Right lung (tissue), 10 donors: ENCODE measurements at places on chromosomes 12 and 14.

- DNase-seq, result no peak
These were observed 57.3 kb downstream of the NTN4 start for GRCh38 chr12:95733141-95733825.

DNA sequence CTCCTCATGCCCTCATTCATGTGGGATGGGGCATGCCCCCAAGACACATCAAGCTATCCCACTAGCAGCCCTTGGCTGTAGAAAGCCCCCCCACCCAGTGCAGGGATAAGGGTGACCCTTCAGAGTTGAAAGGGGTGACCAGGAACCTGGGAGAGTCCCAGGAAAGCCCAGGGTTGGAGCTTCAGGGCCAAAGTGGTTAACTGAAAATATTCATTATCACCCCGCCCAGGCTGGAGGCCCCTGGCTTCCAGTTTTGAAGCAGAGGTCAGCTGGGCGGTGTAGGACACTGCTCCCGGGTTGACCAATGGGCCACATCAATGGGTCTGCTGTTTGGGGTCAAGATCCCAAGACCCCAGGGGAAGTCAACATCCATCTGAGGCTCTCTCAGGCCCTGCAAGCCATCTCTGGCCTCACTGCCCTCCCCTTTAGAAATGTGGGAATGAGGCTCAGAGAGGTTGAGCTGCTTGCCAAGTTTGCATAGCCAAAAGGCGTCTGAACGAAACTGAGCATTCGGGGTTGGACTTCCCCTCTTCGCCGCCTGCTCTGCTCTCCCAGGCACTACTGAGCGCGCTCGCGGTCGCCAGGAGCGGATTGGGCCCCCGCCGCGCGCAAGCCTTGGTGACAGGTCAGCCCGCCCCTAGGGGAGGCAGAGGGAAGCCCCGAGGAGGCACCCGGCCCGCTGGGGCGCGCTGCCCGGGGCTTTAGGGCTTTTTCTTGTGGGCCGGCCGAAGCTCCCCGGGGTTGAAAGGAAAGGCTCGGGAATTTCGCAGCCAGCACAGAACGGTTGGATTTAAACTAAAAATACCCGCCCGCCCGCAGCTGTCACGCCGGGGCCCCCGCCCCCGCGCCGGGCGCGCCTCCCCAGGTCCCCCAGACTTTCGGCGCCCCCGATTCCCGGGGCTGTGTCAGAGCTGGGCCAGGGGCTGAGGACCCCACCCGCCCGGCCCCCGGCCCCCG, 576 bp downstream of the SYNE3 start:
- no peak for DNase-seq

DNA sequence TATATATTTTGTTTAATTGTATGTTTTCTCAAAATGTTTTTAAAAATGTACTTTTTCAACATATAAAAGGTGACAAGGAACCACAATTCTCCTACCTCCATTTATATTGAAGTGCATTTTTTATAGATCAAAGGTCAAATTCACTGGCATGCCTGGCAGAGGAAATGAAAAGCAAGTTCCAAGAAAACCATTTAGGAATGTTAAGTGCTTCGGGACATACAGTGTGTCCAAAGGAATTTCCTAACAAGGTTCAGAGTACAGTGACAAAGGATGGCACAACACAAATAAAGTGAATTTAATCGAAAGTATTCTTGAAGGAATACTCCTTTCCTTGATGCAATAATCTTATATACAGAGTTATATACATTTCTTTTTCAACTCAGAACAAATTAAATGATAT, 242.3 kb downstream of the CCER1 start:
- no peak for DNase-seq

- no peak for DNase-seq
These were observed 365.5 kb downstream of the ETNK1 start for GRCh38 chr12:22990501-22990900.

DNA sequence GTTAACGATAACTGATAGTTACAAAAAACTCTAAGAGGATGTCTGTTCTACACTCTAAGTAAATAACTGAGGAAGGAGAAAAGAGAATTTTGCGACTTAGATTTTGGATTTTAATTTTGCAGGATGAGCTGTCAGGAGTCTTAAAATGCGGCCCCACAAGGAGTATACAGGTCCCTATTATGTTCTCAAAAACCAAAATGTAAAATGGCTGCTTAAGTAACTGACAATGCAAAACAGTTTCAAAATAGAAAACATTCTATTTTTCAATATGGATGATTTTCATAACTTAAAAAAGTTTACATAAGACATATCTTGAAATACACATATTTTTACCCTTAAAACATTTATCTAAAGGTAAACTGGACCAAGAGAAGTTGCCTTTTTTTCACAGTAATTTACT, 2.6 kb downstream of the CD69 start:
- no peak for DNase-seq

- DNase-seq, result no peak
These were observed 59.6 kb downstream of the NELL2 start for GRCh38 chr12:44816446-44817017.

- DNase-seq, result no peak
These were observed 5.7 kb upstream of the KRT75 start for GRCh38 chr12:52439845-52440244.

GRCh38 chr12:63068857-63069442, 82.1 kb downstream of the AVPR1A start:
- peak; percentile 42 for DNase-seq

GRCh38 chr12:132103542-132104308, 40.4 kb downstream of the DDX51 start:
- DNase-seq, result no peak

GRCh38 chr14:56216626-56217379, 98.6 kb downstream of the PELI2 start:
- DNase-seq, result peak; percentile 44

DNA sequence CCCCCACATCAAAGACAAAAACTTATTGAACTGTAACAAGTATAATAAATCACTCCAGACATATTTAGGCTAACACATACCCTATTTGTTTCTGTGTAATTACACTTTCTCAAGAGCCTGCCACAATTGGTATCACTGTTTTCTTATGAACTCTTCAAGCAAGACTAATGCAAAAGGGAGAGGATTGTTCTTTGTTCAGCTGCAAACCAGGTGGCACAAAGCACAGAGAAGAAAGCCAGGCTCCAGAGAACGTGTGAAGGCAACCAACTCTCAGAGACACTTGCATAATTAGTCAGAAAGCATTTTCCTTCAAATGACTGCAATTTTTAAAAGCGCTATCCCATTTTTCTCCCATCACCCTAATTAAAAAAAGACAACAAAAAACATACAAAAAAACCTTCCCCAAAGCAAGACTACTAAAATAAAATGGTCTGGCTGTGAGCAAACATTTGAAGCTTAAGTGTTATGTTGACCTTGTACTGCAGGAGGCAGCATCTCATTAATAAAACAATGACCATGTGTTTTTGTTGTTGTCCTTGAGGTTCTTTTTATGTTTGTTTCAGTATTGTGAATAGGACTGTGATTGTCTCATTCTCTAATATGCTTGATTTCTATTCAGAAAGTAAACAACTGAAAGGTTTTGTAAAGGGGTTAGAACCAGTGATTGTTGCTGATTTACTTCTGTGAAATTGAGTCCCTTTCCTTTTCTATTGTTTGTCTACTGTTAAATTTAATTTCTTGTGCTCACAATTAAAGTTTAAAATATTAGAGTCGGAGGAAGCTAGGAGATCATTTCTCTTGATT, 452.7 kb upstream of the PDE3A start:
- no peak for DNase-seq

- DNase-seq, result no peak
These were observed 10.8 kb downstream of the ITGA7 start for GRCh38 chr12:55696796-55697462.

DNA sequence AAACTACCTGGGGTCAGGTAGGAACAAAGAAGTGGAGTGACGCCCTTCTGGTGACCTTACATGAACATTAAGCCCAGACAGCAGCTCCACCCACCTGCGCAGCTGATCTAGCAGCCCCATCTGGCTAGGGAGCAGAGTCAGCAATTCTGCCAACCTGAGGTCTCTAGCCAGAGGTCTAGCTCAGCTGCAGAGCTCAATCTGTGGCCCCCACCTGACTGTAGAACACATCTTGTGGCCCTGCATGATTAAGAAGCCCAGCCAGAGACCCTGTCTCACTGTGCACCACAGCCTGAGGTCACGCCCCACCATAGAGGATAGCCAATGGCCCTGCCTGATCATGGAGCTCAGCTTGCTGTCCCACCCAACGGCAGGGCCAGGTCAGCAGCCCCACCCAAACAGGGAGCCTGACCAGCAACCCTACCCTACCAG, 50.6 kb upstream of the HIGD1C start:
- no peak for DNase-seq

DNA sequence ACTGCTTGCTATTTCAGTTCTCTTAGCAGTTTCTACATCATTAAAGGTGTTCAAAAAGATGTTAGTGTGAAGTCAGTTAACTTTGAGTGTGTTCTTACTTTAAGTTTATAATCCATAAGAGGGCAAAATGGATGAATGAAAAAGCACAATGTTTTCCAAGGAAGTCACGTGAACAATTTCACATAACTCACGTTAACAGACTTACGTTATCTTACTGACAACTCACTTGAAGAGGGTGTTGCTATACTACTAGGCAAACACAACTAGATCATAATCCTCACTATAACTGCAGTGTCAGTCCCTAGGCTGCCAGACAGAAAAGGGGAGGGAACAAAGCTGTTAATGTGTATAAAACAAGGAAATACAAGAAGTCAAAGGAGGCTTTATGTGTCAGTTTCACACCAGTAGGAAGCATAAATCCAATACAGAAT, 6.4 kb downstream of the SLC2A13 start:
- DNase-seq, result no peak

DNA sequence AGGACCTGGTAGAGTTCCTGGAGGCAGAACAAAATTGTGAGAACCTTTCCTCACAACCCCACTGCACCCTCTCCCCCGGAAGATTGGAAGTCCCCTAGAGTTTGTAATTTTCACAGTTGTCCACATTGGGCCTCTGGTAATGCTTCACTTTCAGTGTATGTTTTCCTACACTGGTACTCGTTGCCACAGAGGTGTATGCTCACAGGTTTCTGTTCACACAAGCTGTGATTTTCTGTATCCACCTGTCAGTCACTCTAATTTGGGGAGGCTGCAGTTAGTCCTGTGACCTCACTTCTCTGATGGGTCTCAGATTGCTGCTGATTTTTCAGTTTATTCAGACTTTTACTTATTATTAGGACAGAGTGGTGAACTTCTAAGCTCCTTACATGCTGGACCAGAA, 66.4 kb upstream of the BMP4 start:
- DNase-seq, result no peak

GRCh38 chr12:128426511-128426910, 159.5 kb downstream of the TMEM132C start:
- no peak for DNase-seq

DNA sequence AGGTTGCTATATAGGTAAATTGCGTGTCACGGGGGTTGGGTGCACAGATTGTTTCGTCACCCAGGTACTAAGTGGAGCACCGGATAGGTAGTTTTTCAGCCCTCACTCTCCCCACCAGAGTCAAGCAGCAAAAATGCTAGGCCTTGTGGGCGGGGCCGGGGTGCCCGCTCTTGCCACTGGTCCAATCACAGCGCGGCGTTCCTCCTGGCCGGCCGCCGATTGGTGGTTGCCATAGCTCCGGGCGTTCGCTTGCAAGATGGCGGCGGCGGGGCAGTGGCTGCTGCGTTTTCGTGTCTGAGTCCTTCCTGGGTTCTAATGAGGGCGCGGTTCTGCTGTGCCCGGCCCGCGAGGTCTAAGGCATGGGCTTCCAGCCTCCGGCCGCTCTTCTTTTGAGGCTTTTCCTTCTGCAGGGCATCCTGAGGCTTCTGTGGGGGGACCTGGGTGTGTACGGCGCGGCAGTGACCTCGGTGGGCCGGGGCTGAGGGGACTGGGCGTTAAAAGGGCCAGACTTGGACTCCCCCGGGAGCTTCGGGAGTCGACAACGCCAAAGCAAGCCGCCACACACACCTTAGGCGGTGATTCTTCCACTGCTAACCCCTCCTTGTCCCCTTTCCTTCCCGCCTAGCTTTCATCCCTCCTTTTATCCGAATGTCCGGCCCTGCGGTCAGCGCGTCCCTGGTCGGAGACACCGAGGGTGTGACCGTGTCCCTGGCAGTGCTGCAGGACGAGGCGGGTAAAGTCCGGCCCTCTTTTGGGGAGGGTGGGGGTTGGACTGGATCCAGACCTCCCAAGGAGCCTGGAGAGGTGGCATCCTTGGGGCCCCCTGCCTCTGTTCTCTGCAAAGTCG, at the start of gene TCTN2:
Gene TCTN2 (plus strand): TSS at position 232 of the 847 bp plus-strand sequence. CDS start 128 bp downstream, at position 360.
- peak; percentile 82 for DNase-seq

- DNase-seq, result peak; percentile 20
These were observed 304.1 kb upstream of the SSTR1 start for GRCh38 chr14:37903343-37904191.

- DNase-seq, result no peak
These were observed 44.4 kb upstream of the TCL1A start for GRCh38 chr14:95758331-95758730.

GRCh38 chr14:72616811-72617210, 277.1 kb downstream of the DPF3 start:
- no peak for DNase-seq

GRCh38 chr12:1197264-1198018, 206.4 kb downstream of the ERC1 start:
- DNase-seq, result no peak

DNA sequence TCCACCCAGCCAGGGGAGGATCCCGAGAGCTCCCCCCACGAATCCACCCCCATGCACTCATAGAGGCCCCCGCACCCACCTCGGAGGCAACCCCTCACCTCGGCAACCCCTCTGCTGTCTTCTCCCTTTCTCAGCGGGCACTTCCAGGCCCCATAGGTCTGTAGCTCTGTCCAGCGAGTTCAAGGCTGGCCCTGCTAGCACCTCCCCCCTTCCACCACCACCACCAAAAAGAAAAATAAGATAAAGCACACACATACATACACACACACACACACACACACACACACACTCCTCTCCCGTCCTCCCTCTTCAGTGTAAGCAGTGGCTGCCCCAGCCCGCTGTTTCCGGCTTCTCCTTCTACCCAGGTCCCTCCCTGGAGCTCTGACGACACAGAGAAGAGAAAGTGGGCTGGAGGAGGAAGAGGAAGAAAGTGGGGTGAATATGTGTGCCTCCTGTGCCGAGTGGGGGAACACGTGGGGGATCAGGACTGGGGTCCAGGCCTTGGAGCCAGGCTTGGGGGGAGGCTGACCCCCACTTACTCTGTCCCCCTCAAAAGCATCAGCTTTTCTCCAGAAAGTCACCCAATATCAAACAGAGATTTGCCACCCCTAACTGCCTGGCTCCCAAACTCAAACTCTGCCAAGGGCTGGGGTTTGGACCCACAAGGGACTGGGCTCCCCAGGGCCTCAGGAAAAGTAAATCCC, at the start of gene STAT6:
Gene STAT6 (minus strand): TSS at position 332 of the 704 bp plus-strand sequence. CDS start 3,084 bp downstream, outside the sequence.
- DNase-seq, result peak; percentile 85

GRCh38 chr12:92226071-92226661, 80.5 kb upstream of the BTG1 start:
- DNase-seq, result no peak

- DNase-seq, result no peak
These were observed 1.5 kb upstream of the HRK start for GRCh38 chr12:116882742-116883141.

GRCh38 chr12:120055231-120056000, 61.1 kb downstream of the RAB35 start:
- no peak for DNase-seq

- no peak for DNase-seq
These were observed 88.4 kb downstream of the TMCC3 start for GRCh38 chr12:94561943-94562411.

- peak; percentile 68 for DNase-seq
These were observed 838 bp downstream of the LRIG3 start for GRCh38 chr12:58919231-58920101.

GRCh38 chr14:75926431-75927115, 55.2 kb downstream of the TGFB3 start:
- no peak for DNase-seq

- DNase-seq, result no peak
These were observed 463.2 kb downstream of the BCL11B start for GRCh38 chr14:98808494-98809407.
